ENCODE measurements at places on chromosomes 7 and 10.

GRCh38 chr10:47151920-47152319 lies 148.1 kb upstream of the GDF10 start:
- no peak for DNase-seq

GRCh38 chr10:31578181-31578852 lies 259.3 kb downstream of the ZEB1 start:
- no peak for DNase-seq

DNA sequence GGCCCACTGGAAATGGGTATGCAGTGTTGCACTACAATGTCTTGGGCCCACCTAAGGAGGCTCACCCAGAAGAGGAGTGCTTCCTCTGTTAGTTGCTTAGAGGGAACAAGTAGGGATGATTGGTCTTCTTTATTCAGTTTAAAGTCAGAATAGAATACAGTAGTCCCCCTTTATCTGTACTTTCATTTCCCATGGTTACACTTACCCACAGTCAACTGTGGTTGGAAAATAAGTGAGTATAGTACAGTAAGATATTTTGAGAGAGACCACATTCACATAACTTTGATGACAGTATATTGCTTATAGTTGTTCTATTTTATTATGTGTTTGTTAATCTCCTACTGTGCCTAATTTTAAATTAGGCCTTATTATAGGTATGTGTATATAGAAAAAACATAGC lies 151.4 kb downstream of the COL28A1 start:
- no peak for DNase-seq

DNA sequence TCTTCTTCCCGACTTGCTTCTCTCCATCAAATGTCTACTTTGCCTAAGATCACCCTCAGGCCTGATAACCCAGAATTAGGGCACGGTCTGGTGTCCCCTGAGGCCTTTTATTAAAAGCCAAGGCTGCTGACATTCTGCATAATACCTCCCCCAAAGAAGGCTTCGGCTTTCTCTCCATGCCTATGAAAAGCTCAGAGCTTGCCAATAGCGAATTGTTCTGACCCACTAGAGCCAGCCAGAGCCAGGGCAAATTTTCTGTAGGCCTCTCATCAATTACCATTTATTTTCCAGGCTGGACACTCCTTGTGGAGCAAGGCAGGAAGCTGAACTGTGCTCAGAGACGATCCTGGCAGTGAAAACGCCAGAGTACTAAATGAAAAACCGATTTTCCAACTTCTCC lies 64.3 kb upstream of the ADRB1 start:
- no peak for DNase-seq

GRCh38 chr10:69044546-69044945 lies 43.4 kb upstream of the SRGN start:
- no peak for DNase-seq

DNA sequence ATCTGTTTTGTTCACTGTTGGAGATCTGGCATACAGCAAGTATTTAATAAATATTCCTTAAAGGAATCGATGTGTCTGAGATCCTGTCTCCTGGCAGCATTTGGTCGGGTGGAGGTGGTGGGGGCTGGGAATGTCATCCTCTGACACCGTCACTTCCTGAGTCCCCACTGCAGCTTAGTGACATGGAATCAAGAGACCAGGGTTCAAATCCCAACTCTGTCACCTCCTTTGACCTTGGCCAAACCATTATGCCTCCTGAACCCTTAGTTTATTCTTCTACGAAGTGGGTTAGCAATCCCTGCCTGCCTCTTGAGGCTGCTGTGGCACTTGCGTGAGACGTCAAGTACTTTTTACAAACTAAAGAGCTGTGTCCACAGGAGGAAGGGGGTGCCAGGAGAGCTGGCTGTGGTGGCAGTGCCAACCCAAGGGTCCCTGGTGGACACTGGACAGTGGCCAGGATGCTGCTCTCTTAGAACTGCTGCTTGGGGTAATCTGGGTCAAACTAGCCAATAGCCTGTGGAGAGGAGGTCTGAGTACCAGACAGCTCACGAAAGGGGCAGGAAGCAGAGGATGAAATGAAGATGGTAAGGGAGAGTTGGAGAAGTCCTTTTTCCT lies 8.0 kb upstream of the ZMIZ1 start:
- no peak for DNase-seq

GRCh38 chr10:89516149-89516832 lies 19.1 kb downstream of the SLC16A12 start:
- no peak for DNase-seq

GRCh38 chr10:127298381-127298780 lies 102.0 kb upstream of the INSYN2A start:
- no peak for DNase-seq
